Bone marrow (tissue), 2 donors: ENCODE measurements at places on chromosomes 4 and X.
A peak's percentile ranks its signal among the peaks of the same experiment; 100 is the strongest.

DNA sequence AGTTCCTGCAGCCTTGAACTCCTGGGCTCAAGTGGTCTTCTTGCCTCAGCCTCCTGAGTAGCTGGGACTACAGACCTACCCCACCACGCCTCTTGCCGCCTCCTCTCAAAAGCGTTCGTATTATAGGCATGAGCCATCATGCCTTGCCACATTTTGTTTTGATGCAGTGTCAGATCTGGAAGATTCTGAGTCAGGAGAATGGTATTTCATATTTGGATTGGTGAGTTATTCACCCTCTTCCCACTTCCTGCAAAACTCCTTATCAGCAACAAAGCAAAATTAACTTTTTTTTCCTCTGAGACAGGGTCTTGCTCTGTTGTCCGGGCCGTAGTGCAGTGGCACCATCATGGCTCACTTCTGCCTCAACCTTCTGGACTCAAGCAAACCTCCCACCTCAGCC is 29.6 kb downstream of the REST start:
- DNase-seq: no peak

- DNase-seq: no peak
These were observed 595 bp downstream of the ENOX2 start for GRCh38 chrX:130902446-130902782.

DNA sequence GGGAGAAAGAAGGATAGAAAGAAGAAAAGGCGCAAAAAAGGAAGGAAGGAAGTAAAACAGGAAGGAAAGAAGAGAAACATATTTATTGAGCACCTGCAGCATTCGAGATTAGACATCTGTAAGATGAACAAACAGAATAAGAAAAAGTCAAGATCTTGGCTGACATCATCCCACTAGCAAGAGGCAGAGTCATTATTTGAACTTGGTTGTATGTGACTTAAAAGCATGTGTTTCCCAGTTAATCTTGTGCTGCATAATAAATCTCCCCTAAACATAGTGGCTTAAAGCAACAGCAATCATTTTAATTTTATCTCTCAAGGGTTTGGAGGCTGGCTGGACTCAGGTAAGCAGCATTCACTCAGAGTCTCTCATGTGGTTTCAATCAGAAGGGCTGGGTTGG is 38.5 kb upstream of the COX7B2 start:
- DNase-seq: no peak

GRCh38 chr4:139763672-139764071 is 98.1 kb downstream of the MGST2 start:
- DNase-seq: no peak

GRCh38 chrX:40170830-40171512 is 73.2 kb upstream of the BCOR start:
- no peak for DNase-seq

- DNase-seq: no peak
These were observed 163.5 kb downstream of the PPP3CA start for GRCh38 chr4:101183666-101184373.

- no peak for DNase-seq
These were observed 198.4 kb upstream of the ACTRT1 start for GRCh38 chrX:128250621-128251020.

DNA sequence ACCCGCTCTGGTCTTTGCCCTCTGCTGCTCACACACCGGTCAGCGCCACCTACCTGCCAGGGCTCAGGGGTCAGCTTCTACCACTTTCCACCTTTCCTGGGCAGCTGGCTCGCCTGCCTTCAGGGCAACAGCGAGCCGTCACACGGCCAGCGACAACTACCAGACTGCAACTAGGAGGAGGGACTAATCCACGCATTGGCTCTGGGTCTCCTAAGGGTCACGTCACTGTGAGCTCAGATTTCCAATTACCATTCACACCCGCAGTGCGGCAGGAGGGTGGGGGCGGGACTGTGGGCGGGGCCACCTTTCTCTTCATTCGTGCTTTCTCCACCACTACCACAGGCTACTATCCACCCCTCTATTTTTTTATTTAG is at the start of gene BEX5:
Gene BEX5, minus strand, starts transcription at position 172 of the 374 bp plus-strand sequence. CDS start 1,712 bp downstream, outside the sequence.
- no peak for DNase-seq

DNA sequence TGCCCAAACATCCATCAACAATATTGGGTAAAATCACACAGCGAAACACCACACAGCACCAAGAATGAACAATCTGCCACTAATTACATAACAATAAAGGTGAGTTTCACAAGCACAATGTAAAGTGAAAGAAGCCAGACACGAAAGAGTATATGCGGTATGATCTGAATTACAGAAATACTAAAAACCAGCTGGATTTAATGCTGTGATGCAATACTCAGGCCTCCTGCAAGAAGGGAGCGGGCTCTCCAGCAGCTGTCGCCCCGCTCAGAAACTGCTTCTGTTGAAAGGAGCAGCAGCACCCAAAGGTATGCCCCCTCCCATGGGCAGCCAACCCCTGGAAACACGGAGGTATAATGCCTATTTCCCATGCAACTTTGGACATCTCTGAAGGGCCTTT is 77.0 kb downstream of the PAPSS1 start:
- no peak for DNase-seq

DNA sequence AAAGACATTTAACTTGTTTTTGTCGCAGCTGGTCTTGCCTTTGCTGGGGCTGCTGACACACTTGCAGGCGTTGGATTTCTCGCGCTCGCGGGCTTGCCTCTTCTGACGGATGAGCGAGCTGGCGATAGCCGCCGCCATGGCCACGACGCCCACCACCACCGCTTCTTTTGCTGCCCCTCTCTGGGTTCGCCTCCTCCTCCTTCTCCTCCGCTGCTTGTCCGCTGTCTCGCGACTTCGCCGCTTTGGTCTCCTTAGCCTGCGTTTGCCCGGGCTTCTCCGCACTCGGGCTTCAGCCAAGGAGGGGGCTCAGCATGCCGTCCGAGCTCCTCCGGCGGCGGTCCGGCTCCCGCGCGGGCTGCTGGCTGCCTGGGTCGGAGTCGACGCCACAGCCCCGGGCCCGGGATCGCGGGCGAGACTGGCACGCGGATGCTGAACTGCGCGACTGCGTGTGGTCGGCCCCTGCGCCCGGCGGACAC is 613 bp downstream of the FGF13 start:
- no peak for DNase-seq

DNA sequence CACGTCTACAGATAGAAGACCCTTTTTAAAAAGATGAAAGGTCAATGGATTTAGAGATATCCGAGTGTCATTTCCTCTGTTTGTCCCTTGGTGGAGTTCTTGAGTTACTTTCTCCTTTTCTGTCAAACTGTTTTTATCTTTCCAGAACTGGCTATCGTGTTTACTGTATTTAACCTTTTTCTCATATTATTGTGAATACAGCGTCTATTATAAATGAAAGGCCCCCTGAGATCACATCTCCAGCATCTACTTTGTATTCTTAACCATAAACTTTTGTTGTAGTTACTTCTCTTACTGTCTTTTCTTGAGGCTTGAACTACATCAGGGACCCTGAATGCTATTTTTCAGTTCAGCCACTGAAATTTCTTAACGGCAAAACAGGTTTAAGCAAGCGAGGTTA is 4.0 kb upstream of the PCDH7 start:
- DNase-seq: peak; percentile 5

DNA sequence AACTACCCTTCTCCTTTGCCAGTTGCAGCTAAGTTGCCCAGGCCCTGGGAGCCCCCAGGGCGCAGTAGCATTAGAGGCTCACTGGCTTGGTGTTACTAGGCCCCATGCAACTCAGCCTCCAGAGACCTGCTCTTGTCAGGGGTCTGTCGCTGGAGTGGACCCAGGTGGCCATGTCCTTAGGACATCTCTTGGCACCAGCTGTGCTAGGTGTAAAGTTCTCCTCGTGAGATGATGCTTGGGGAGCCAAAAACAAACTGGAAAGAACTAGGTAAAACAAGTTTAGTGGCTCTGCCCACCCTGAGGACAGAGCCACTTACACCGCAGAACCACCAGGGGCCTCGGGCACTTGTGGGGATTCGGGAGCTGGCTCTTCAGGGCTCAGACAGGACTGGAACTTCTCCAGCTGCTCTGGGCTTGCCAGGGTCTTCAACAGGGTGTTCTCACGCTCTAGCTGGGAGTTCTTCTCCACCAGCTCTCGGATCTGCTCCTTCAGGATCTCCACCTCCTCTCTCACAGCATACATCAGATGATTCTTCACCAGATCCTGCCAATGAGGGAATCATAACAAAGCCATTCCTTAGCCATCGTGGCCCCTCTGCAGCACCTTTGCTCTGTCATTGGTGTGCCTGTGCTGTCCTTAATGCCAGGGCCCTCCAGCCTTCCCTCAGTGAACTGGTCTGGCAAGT is 61.2 kb downstream of the TSC22D3 start:
- peak; percentile 1 for DNase-seq
